ENCODE measurements at places on chromosomes 5 and 9.

GRCh38 chr5:72464071-72464470 lies 43.1 kb downstream of the ZNF366 start:
- DNase-seq, result no peak

DNA sequence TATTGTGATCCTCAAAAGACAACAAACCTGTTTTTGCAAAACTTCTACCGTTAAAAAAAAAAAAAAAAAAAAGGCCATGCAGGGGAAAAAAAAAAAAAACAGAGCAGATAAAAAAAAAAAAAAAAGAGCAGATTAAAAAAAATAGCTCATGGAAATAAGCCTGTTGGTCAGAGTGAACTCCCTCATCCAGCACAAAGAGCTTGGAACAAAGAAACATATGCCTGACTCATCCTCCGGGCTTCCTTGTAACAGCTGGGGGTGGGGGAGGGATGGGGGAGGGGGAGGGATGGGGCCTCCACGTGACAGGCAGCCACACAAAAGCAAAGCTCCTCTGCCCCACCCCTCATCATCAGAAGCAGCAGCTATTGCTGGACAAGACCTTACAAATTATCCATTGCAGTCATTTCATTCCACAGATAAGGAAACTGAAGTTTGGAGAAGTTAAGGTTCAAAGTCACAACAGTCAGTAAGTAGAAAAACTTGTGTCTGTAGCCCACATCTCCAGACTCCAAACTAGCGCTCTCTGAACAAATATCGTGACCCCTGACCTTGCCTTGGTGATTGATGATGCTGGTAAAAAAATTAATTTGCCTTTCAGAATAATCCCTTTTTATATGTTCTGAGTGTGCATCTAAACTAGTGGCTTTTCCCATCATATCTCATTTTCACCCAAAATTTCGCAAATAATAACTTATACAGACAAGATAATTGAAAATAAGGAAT lies 38.9 kb downstream of the SLC35D2 start:
- peak; percentile 22 for DNase-seq

DNA sequence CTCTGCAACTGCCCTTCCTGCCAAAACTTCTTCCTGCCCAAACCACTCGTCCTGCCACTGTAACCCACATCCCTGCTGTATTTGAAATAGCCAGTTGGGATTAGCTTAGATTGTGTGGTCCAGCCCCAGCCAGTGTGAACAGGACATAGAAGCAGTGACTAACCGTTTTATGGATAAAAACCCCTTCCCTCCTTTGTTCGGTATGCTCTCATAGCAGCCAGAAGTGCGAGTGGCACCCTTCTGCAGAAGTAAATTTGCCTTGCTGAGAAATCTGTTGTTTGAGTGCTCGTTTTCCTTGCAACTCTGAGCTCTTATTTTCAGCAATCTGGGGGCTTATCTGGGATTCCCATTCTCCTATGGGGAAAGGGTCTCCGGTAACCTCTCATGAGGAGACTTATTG lies 470.0 kb downstream of the PRDM9 start:
- no peak for DNase-seq

GRCh38 chr5:159814805-159815585 lies 101.3 kb upstream of the ADRA1B start:
- no peak for DNase-seq

DNA sequence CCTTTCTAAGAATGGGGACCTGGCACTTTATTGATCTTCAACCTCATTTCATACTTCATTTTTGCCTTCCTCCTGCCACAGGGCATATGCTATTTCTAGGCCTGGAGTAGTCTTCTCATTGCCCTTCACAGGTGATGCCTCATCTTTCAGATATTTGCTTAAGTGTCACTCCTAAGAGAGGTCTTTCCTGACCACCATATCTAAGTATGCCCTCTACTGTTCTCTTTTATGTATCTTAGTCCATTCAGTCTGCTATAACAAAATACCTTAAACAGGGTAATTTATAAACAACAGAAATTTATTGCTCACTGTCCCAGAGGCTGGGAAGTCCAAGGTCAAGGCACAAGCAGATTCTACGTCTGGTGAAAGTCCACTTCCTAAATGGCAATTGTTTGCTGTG lies 99.1 kb downstream of the ADAMTS6 start:
- DNase-seq, result no peak

- DNase-seq, result peak; percentile 81
Observed at GRCh38 chr9:87346061-87346665, 151.5 kb upstream of the DAPK1 start.
